ENCODE measurements at places on chromosomes 13 and 19.

- DNase-seq: no peak
Measured at GRCh38 chr13:50919277-50919676, 9.7 kb downstream of the RNASEH2B start.

GRCh38 chr19:17526922-17527321 lies 15.5 kb downstream of the PGLS start:
- peak; percentile 62 for DNase-seq

GRCh38 chr19:6811906-6812305 lies 39.4 kb downstream of the VAV1 start:
- no peak for DNase-seq

GRCh38 chr19:12949363-12950283 lies 4.0 kb downstream of the RAD23A start:
- no peak for DNase-seq

- no peak for DNase-seq
Measured at GRCh38 chr19:51185868-51186215, 39.0 kb upstream of the CD33 start.

DNA sequence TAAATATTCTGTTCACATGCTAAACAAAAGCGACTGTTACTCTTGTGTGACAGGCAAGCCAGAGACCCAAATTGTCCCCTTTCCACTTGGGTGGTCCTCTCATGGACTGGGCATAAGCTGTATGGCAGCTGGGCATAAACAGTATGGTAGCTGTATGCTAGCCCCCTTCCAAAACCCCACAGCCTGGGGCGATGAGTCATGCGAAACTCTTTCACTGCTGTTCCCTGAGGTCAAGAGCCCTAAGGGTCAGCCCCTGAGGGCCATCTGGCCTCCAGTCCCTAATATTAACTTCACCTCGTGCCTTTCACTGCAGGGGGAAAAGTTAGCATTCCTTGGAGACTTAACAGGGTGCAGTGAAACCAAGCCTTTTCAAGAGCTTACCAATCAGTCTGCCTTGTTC lies 45.6 kb upstream of the ZNF562 start:
- no peak for DNase-seq

DNA sequence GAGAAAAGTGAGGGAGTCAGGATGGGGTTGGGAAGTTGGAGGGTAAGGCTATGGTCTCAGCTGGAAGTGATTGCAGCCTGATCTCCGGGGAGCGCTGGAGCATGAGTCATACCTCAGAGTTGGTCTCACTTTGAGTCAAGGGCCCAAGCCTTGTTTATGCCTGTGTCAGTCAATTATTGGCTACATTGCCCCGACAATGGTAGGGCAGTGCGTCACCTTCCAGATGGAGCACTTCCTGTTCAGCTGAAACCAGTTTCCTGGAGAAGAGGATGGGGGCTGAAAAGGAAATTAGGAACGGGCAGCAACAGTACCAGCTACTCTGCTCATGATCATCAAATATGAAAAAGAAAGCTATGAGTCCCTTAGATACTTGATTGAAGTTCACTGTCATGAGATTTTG lies 60.4 kb downstream of the ADGRE1 start:
- no peak for DNase-seq

GRCh38 chr19:50315773-50316448 lies 13.3 kb downstream of the KCNC3 start:
- DNase-seq: peak; percentile 70

- DNase-seq: no peak
Measured at GRCh38 chr13:68124437-68125086, 894.4 kb upstream of the PCDH9 start.

DNA sequence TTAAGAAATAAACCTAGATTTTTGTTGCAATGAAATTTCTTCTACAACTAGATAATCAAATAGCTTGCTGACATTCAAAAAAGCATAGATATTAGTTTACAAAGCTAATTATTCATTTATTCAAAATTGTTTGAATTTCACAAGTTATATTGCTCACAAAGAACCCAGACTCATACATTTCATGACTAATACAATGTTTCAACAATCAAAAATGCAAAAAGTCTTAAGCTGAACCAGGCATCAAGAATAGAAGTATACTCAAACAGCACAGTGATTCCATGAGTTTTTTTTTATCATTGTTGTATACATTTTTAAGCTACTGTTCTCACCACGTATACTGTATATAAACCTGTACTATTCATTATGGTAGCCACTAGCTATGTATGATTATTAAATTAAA lies 51.0 kb downstream of the DIAPH3 start:
- no peak for DNase-seq

GRCh38 chr13:20990910-20991525 lies 70.4 kb downstream of the LATS2 start:
- no peak for DNase-seq

- no peak for DNase-seq
Measured at GRCh38 chr19:17652627-17653026, 35.5 kb downstream of the UNC13A start.

GRCh38 chr19:6677883-6678689 lies 8.1 kb upstream of the TNFSF14 start:
- no peak for DNase-seq

DNA sequence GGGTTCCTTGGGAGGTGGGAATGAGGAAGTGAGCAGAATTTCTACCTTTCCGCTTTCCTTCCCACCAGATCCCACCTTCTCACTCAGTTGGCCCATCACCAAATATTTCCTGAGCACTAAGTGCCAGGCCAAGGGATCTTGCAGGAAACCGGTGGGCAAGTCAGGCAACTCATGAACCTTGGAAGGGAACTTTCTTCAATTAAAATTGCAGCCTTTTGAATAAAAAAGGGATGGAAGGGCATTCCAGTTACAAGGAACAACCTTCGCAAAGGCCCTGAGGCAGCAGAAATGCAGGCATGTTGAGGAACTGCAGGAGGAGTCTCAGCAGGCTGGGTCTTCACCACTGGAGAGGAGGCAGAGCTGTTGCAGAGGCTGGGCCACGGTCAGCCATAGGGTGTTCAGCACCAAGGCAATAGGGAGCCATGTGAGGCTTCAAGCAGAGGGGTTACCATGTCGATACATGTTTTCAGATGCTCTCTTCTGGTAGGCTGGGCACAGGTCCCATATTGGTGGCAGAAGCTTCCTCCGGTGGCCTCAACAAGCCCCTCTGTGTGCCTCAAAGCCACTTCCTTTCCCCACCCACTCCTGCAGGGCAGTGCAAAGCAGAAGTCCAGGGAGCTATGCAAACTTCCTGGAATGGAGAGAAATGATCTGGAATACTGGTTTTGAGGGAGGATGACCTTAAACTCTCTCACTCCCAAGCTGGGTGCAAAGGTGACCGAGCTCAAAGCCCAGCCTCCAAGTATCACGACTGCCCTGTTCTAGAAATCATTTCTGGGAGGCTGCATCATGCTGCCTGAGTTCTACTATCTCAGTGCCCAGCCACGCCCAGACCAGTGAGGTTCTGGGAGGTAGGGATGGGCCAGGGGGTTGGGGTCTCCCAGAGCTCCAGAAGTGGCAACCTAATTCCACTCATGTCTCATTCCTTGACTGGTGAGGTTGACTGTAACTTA lies at the start of gene FUT6:
Gene FUT6 (minus strand): TSS at position 638 of the 953 bp plus-strand sequence. CDS start 7,135 bp downstream, outside the sequence.
- no peak for DNase-seq

- no peak for DNase-seq
Measured at GRCh38 chr13:36629057-36629385, 44.8 kb upstream of the SERTM1 start.

GRCh38 chr19:43464134-43464775 lies 1.2 kb downstream of the LYPD3 start:
- peak; percentile 77 for DNase-seq

GRCh38 chr13:109700176-109700575 lies 86.2 kb downstream of the IRS2 start:
- DNase-seq: peak; percentile 94

- no peak for DNase-seq
Measured at GRCh38 chr13:97834250-97834649, 119.2 kb upstream of the IPO5 start.

DNA sequence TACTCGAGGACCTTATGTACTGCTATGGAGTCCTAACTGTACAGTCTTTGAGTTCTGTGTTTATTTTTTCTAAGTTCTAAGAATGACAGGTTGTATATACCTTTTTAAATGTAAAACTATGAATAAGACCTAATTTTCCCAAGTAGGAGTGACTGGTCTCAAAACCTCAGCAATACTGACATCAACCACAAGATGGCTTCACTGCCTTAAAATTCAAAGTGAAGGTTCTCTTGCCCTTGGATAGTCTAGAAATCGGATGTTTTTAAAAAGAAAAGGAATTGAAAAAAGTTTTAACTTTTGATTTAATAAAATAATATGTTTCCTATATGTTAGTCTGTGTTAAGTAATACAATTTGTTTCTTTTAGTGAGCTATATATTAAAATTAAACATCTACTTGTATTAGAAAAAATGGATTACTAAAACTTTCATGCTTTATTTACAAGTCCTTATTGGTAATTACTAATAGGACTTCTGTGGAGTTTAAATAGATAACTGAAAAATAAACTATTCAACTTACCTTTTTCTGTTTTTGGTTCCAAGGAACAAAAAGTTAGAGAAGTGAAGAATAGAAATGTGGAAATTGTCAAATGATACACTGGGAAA lies 52.0 kb downstream of the TDRD3 start:
- peak; percentile 33 for DNase-seq

GRCh38 chr13:112761701-112762689 lies 72.2 kb downstream of the ATP11A start:
- DNase-seq: no peak

- peak; percentile 15 for DNase-seq
Measured at GRCh38 chr19:6740589-6741343, 1.3 kb downstream of the TRIP10 start.

- DNase-seq: no peak
Measured at GRCh38 chr19:30228113-30228834, 143.9 kb upstream of the ZNF536 start.

DNA sequence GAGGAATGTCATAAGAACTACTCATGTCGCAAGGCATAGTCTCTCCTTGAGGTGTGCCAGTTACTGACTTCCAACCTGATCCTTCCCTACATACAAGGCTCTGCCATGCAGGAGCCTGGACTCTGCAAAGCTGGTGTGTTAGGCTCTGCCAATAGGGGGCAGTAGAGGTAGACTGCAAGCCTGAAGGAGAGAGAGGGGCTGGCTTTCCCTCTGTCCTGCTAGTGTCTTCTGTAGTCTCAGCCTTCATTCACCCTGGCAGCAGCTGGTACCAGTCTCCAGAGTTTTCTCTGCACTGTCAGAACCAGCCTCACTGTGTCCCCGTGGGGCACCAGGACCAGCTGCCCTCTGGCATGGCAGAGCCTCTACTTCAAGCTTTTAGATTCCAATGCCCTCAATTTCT lies 14.5 kb downstream of the SHISA2 start:
- no peak for DNase-seq

DNA sequence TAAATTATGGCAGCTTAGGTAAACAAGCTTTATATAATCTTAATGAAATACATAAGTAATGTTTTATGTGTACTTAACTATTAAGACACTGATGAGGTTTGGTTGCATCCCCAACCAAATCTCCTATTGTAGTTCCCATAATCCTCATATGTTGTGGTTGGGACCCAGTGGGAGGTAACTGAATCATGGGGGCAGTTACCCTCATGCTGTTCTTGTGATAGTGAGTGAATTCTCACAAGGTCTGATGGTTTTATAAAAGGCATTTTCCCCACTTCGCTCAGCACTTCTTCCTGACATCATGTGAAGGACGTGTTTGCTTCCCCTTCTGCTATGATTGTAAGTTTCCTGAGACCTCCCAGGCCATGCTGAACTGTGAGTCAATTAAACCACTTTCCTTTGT lies 212.7 kb downstream of the DIAPH3 start:
- DNase-seq: no peak

DNA sequence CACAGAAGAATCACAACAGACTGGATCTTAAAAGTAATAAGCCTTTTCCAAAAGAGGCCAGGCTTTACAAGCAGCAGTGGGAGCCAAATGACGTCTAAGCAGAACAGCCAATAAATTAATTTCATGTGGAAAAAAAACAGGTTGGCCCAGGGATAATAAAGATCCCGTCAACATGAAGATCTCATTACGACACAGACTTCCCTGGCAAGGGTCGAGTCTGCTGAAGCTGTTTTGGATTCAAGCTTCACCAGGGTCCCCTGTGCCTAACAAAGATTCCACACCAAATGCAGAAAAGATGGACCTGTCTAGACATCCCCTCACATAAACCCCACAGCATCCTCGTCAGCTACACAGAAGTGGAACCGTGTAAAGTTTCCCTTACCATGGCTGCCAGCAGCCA lies 215.1 kb upstream of the ZNF507 start:
- no peak for DNase-seq

DNA sequence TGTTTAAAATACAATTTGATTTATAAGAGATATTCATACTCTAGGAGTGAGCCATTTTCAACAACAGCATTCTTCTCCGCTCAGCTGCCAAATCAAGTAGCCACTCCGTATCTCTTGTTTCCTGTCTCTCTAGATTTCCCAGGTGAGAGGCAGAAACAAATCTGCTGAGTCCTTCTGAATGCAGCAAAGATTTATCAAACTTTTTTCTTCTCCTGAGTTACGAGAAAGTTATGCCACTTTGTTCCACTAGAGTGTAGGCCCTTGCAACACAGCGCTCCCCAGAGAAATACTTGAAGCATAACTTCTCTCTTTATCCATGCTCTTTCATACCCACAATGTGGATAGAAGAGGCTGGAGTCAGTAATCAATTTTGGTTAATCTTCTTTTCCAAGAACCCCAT lies 1960.8 kb downstream of the OLFM4 start:
- DNase-seq: no peak

DNA sequence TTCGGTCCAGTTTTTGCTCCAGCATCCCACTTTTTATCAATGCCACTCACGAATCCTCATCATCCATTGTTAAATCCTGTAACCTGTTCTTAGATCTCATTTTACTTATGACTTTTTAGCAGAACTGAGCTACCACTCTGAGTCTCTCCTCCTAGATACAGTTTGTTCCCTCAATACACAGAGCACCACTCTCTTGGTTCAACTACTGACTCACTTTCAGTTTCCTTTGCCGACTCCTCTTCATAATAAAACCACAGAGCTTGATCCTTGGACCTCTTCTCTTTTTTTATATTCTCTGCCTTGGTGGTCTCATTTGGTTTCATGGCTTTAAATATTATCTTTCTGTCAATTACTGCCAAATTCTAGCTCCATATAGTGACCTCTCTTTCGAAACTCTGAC lies 150.3 kb downstream of the SLITRK5 start:
- no peak for DNase-seq

GRCh38 chr13:67048821-67049150 lies 181.3 kb downstream of the PCDH9 start:
- no peak for DNase-seq

DNA sequence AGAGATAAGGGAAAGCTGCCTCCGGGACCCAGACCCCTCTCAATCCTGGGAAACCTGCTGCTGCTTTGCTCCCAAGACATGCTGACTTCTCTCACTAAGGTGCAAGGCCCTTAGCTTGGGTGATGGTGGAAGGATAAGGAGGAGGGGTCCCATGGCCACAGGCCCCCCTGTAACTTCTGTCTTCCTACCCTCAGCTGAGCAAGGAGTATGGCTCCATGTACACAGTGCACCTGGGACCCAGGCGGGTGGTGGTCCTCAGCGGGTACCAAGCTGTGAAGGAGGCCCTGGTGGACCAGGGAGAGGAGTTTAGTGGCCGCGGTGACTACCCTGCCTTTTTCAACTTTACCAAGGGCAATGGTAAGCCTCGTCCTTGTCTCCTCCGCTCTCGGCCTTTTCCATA lies 2.0 kb downstream of the CYP2F1 start:
- DNase-seq: no peak

GRCh38 chr19:670609-671075 lies 5.5 kb upstream of the FSTL3 start:
- DNase-seq: no peak

- no peak for DNase-seq
Measured at GRCh38 chr19:6856749-6857372, 30.5 kb upstream of the ADGRE1 start.

- DNase-seq: no peak
Measured at GRCh38 chr13:113887700-113888201, 23.9 kb upstream of the GAS6 start.

GRCh38 chr19:33724721-33725060 lies 72.0 kb upstream of the KCTD15 start:
- DNase-seq: no peak

Measured in NCI-H146 (cell line).